ENCODE measurements at places on chromosomes 2 and 18. TPM values are rescaled to one million over a fixed set of nuclear protein-coding genes. Genes with fewer than 3 reads are reported as not detected.
A peak's percentile ranks its signal among the peaks of the same experiment; 100 is the strongest.

Gene PSD4
- 205 TPM for total RNA-seq

Gene FSIP2
- total RNA-seq = 0.54 TPM

Gene AFF3
- 18.6 TPM for total RNA-seq

Gene NR4A2
- 2.2 TPM for total RNA-seq

Gene C2orf66
- not detected for total RNA-seq

Gene CD207
- 0.27 TPM for total RNA-seq

Gene CRACDL
- 0.46 TPM for total RNA-seq

Gene FAM237A
- total RNA-seq = not detected

Gene SRD5A2
- total RNA-seq = not detected

Gene RFTN2
- 0.64 TPM for total RNA-seq

Gene CCDC68
- total RNA-seq = not detected

Gene CFC1
- not detected for total RNA-seq

Gene MOGAT1
- total RNA-seq = not detected

Gene CLEC4F
- not detected for total RNA-seq

Gene GNLY
- total RNA-seq = 84.7 TPM

Gene GPR35
- total RNA-seq = 19.0 TPM

Gene GLI2
- not detected for total RNA-seq

Gene GREB1L
- not detected for total RNA-seq

Gene POTEJ
- not detected for total RNA-seq

DNA sequence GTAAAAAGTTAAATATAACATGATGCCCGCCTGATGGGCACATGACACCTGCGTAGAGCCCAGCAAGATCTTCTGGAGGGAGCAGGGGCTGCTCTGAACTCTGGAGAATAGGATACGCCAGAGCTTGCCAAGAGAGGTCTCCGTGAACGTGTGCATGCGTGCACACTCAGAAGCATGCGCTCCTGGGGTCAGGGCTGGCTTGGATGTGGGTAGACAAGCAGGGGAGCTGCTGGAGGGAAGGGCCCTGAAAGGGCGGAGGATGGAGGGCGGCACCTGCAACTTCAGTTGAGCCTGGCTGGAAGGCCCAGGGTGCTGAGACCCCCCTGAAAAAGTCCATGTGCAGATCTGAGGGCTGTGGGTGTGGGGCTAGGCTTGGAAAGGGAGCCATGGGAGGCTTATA lies 828.4 kb upstream of the SALL3 start:
- DNase-seq = no peak

- no peak for DNase-seq
Measured at GRCh38 chr2:43030551-43031307, 195.7 kb downstream of the ZFP36L2 start.

GRCh38 chr2:97870396-97870843 lies 125.3 kb downstream of the TMEM131 start:
- peak; percentile 51 for DNase-seq

- no peak for DNase-seq
Measured at GRCh38 chr18:77042583-77042982, 90.0 kb downstream of the MBP start.

DNA sequence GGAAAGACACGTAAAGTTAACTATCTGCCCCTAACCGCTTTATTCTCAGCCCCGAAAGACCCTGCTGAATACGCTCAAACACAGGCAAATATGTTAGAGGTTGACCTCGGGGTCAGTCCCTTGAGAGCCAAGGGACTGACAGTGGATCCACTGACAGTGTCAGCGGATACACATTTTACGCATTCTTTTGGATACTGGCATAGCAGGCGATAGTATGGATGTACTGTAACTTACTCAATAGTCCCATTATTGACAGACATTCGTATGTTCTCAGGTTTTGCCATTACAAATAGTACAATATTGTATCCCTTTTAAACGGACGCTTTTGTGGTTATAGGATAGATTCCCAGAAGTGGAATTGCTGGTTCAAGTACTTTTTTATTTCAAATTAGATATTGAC lies 13.4 kb downstream of the ATP6V1B1 start:
- no peak for DNase-seq

- DNase-seq = no peak
Measured at GRCh38 chr2:152820048-152820447, 101.6 kb downstream of the ARL6IP6 start.

- DNase-seq = no peak
Measured at GRCh38 chr2:121135168-121135853, 149.7 kb downstream of the TFCP2L1 start.

DNA sequence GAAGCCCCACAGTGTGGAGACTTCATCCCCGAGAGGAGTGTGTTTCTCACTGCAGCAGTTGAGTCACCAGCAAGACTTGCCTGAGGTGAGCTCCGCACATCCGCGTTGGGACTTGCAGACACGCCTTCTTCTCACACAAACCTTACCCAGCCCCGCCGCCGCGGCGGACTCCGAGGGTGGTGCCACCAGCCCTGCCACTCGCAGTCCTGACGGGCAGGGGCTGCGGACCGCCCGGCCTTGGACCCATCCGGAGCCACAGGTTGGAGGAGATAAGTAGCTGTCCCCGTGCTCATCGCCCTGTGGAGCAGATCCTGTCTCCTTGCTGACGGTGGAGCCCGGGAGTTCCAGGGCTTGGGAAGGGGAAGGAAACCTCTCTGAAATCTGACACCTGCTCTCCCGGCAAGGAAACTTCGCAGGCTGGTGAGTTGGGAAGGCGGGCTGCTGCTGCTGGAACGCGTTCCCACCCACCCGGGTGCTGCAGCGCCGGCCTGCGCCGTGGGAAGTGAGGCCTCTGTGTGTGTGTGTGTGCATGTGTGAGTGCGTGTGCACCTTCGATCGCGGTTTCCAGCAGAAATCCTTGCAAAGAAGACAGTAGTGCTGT lies at the start of gene RAB27B:
RAB27B (plus strand) TSS at position 197 of the 601 bp plus-strand sequence. CDS start 49,109 bp downstream, outside the sequence.
- DNase-seq = peak; percentile 61

GRCh38 chr18:41905786-41906527 lies 49.1 kb upstream of the PIK3C3 start:
- DNase-seq = no peak

GRCh38 chr18:53790786-53791185 lies 433.7 kb downstream of the MBD2 start:
- DNase-seq = no peak

GRCh38 chr2:114546531-114546930 lies 104.1 kb downstream of the DPP10 start:
- DNase-seq = no peak

DNA sequence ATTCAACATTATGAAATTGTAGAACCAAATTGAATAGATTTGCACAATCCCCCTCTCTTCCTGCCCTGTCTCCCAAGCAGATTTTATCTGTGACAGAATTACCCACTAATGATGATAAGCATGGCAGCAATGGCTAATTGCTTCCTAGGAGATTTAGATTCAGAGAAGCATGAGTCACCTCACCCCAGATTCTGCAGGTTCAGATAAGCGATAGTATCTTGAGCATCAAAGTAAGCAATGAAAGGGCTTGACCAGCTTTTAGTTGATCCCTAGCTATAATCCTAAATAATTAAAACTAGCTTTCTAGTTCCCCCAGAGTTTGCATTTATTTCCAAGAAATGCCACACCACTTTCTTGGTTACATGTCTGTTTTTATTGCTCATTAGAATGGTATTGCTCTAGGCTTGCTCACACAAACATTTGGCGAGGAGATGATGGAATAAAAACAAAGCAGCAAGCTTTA lies 204.3 kb downstream of the GULP1 start:
- no peak for DNase-seq

DNA sequence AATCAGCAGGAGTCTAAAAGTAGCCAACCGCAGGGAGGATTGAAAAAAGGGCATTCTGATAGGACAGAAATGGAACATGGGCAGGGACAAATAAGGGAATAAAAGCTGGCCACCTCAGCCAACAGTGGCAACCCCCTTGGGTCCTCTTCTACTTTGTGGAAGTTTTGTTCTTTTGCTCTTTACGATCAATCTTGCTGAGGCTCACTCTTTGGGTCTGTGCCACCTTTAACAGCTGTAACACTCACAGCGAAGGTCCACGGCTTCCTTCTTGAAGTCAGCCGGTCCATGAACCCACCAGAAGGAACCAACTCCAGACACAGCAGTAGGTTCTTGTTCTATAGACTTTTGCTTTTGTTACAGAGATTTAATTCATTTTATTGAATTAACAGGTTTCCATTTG lies 285.4 kb upstream of the CDH20 start:
- no peak for DNase-seq

DNA sequence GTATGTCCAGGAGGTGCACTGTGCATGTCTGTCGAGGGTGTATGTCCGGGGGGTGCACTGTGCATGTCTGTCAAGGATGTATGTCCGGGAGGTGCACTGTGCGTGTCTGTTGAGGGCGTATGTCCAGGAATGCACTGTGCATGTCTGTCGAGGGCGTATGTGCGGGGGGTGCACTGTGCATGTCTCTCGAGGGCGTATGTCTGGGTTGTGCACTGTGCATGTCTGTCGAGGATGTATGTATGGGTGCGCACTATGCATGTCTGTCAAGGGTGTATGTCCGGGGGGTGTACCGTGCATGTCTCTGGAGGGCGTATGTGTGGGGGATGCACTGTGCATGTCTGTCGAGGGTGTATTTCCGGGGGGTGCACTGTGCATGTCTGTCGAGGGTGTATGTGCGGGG lies 249.3 kb upstream of the MYT1L start:
- DNase-seq = no peak

DNA sequence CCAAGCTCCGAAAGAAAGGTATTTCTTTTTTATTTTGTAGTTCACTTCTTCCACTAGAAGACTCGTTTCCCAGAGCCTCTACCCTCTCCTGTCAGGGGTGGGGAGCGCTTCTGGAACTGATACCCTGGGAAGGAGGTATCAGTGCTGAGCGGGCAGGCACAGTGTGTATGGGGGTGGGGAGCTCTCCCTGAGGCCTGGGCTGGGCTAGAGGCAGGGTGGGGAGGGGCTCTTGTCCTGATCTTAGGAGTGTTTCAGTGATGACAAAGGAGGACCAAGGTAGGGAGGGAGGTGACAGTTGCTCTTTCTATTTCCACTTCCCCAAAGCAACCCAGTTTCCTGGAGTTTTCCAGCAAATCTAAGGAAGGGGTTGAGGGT lies 65.4 kb downstream of the ARHGAP25 start:
- no peak for DNase-seq

DNA sequence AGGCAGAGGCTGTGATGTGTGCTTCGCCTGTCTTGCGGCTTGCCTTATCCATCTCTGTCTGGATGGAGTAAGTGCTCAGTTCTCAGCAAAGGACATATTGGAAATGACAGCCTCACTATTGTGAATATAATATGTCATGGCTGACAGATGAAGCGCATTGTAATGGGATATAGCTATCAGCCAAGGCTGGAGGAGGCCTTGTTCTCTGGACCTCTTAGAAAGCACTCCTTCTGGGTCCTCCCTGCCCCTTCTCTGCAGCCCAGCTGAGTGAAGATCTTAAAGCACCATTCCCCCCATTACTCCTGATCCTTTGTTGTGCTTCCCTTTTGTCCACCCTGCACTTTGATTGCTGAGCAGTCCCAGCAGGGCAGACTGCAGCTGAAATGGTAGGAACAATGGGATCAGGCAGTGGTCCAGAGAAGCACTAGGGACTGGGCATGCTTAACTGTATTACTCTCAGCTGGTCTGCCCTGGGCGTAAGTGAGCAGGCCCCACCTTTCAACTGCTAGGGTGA lies 265.3 kb downstream of the SETBP1 start:
- DNase-seq = no peak

GRCh38 chr18:63241317-63241712 lies 78.3 kb downstream of the BCL2 start:
- DNase-seq = no peak

GRCh38 chr2:7450188-7450832 lies 533.1 kb downstream of the RNF144A start:
- peak; percentile 66 for DNase-seq

DNA sequence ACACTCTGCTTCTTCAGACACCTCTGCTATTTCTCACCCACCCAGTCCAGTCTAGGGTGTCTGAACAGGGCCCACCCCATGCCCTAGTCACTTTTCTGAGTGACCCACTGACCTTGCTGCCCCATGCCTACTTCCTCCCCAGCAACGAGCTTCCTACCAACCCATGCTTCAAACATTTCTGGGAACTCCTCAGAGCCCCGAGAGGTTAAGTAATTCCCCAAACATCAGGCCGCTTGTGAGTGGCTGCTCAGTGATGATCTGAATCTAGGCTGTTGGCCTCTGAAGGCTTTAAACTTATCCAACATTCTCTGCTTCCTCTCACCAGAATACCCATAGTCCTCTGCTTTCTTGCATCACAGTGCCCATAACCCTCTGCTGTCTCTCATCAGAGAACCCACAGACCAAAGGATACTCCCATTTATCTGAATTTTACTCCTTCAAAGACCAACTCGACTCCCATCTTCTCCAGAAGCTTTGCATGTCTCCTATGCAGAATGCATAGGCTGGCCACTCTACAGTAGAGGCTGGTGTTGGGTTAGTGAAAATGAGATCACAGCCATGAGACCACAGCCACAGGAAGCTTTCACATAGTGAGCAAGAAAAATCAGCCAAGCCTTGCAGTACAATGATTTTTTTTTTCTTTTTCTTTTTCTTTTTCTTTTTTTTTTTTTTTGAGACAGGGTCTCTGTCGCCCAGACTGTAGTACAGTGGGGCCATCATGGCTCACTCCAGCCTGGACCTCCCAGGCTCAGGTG lies 309.5 kb upstream of the LYPD1 start:
- no peak for DNase-seq

All from naive thymus-derived CD4-positive, alpha-beta T cell (primary cell).